ENCODE measurements at places on chromosomes 13 and 19.

DNA sequence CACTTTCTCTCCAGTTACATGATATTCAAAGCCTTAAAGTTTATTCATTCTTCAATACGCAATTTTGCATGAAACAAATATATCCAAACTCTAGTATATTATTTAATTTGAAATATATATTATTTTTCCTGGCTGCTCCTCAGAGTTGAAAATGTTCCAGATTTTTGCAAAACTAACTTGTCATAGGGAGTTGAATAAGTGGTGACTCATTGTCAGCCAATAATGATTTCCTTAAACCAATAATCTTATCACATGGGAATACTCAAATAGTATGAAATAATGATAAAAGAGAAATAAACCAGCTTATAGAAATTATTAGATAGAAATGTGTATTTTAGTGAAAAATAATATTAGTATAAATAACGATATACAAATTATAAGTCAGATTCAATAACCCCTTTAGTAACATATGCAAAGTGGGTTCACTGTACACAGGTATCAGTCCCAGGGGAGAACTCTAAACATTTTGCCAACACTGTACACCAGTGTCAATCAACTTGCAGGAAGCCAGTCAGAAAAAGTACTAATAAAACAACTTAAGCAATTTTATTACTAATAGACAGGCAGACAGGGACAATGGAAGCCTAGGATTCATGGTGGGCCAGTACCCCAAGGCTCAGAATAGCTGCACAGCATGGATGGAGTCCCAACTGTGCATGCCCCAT, 222.6 kb upstream of the KLHL1 start:
- DNase-seq, result no peak

GRCh38 chr19:53132141-53132991, at the start of gene ZNF415:
Gene ZNF415 (minus strand): TSS chr19:53132910. CDS start chr19:53122676, 10,234 bp downstream.
- no peak for DNase-seq

DNA sequence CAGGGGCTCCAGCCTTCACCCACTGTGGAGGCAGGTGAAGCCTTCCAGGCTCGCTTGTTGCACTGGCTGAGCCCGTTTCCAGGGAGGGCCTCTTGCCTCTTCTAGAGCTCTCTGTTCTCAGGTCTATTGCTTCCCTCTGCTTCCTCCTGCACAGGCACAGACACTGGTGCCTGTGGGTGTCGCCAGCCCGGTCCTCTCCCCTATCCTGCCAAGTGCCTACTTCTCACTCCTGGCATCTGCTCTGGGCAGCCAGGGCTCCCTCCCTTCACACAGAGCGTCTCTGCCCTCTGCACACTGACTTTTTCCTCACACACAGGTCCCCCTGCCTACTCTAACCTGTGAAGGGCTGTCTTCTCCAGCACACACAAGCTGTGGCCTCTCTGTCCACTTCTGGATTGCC, 60.3 kb downstream of the SLC7A9 start:
- no peak for DNase-seq

- peak; percentile 87 for DNase-seq
Measured at GRCh38 chr19:9435279-9436268, at the start of gene ZNF266. Gene ZNF266 (minus strand): TSS chr19:9435573. CDS start chr19:9420089, 15,484 bp downstream.

DNA sequence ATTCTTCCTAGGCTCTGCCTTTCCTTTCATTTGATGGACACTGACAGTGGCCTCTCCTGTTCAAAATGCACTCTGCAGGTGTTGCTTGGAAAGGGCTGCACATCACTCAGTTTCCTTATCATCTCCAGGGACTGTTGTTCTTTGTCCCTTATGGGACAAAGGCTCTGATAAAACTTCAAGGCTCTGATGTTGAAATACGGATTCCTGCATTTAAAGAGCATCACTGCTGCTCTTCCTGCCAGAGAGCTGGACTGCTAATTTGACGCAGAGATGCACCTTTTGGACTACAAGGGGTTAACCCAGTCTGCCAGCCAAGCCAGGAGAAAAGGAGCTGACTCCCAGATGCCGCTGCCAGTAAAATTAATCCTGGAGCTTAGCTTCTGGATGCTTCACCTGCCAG, 952.1 kb downstream of the DIAPH3 start:
- no peak for DNase-seq

DNA sequence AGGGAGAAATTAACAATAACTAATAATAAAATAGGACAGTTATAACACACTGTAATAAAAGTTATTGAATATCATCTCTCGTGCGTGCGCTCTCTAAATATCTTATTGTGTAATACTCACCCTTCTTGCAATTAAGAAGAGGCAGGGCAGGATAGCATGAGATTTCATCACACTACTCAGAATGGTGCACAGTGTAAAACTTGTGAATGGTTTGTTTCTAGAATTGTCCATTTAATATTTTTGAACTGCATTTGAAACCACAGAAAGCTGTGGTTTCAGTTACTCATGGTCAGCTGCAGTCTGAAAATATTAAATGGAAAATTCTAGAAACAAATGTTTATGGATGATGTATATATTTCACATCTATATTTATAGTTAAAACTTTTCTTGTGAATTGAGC, 161.1 kb downstream of the DCT start:
- no peak for DNase-seq

- DNase-seq, result no peak
Measured at GRCh38 chr19:51511353-51511752, 9.8 kb upstream of the SIGLEC12 start.

- DNase-seq, result no peak
Measured at GRCh38 chr19:49338023-49338677, 2.9 kb downstream of the CD37 start.

Measured in activated effector memory CD4-positive, alpha-beta T cell treated with Interleukin-2 at 50 U/mL for 16 hours (primary cell).